ENCODE measurements at places on chromosomes 7 and 10. TPM values are rescaled to one million over a fixed set of nuclear protein-coding genes. Genes with fewer than 3 reads are reported as not detected.

GRCh38 chr7:28808796-28809533, 149.2 kb downstream of the TRIL start:
- no peak for DNase-seq

Gene TLX1
- not detected for total RNA-seq

Gene STEAP4
- total RNA-seq: not detected

Gene KCNH2
- total RNA-seq: 4.0 TPM

Gene NXPH1
- total RNA-seq: not detected

DNA sequence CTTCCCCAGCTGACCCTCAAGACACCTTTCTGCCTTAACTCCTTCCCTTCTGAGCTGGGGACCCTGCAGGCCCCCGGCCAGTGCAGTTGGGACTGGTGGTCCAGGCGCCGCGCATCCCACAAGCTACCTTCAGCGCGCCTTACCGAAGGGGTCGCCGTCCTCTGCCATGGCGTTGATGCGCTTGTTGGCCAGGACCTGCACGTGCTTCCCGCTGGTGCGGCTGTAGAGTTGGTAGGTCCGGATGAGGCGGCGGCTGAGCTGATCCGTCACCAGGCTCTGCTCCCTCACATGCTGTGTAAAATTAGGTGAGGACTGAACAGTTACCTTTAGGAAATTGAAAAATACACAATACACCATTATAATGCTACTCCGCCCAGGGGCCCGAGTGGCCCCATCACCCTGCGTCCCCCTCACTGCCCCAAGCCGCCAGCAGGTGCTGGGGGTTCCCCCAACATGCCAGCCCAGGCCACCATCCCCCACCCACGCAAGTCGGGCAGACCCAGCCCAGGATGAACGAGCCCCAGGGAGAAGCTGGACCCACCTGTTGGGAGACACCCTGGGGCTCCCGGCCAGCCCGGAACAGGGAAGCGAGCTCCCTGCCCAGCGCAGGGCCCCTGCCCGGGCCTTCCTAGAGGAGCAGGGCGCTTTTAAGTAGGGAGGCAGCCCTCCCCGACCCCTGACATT, 1.2 kb downstream of the FGF8 start:
- DNase-seq: no peak

Gene LDB3
- 0.34 TPM for total RNA-seq

DNA sequence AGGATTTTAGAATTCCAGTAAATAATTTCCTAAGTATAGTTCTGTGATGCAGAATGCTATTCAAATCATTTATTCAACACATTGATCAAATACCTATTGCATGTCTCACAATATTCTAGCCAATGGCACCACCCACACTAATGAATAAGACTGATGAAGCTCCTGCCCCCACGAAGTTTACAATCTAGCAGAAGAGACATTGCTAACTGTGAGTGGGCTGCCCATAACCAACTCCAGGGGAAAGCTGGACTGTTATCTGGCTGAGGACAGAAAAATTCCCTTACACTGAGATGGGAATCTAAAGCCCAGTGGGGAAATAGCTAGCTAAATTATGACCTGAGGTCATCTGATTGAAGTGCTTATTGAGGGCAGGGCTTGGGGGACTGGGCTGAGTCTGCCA, 128.8 kb upstream of the LYZL2 start:
- DNase-seq: no peak

GRCh38 chr7:13518738-13519137, 470.7 kb downstream of the ETV1 start:
- DNase-seq: no peak

DNA sequence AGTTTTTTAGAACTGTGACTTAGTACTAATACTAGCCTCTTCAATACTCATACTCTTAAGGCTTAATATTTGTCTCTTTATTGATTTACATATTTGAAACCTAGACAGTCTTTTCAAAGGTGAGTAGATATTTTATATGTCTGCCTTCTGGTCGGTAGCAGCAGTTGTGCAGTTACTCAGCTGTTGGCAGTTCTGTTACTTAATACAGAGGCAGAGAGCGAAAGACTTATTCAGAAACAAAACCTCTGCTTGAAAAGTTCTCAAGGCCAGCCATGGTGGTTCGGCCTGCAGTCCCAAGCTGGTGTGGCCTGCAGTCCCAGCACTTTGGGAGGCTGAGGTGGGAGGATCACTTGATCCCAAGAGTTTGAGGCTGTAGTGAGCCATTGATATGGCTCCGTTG, 84.2 kb downstream of the AUTS2 start:
- no peak for DNase-seq

- no peak for DNase-seq
These were observed 13.6 kb downstream of the GPRIN2 start for GRCh38 chr10:46542567-46543465.

- DNase-seq: no peak
These were observed 47.8 kb upstream of the ORC5 start for GRCh38 chr7:104255616-104256015.

DNA sequence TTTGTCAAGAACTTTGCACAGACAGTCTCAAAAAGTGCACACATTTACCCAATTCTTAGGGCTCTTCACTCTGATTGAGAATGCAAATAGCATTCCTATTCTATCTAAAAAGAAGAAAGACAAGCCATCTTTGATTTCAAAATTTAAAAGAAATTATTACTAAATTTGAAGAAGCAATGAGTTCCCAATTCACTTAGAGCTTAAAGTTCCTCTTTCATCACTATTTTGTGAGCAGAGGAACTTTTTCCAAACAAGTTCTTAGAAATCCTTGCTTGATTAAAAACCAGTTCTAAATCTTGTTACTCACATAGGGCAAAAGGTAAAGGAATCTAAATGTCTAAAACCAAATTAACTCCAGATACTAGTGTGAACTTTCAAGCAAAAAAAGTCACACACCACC, 56.4 kb downstream of the TBXAS1 start:
- DNase-seq: no peak

DNA sequence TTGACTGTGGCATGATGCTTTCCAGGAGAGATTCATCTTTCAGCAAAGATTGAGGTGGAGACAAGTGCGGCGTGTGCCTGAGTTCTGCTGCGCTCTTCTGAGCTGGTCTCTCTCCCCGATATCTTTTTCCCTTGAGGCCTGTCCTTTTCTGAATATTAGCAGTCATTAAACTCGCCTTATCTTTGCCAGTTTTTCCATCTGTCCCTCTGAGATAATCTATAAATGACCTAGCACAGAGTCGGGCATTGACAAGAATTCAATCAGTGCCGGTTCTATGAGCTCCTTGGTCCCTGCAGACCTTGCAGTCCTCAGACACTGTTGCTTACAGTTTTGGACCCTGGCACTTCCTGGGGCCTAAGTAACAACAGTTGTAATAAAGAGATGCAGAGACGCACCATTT, 89.7 kb upstream of the IKZF1 start:
- DNase-seq: no peak

Gene KNDC1
- not detected for total RNA-seq

- no peak for DNase-seq
These were observed 1190.3 kb upstream of the C7orf33 start for GRCh38 chr7:147400221-147400689.

GRCh38 chr10:34200355-34200901, 614.7 kb downstream of the PARD3 start:
- DNase-seq: no peak

- DNase-seq: no peak
These were observed 73.1 kb downstream of the HTR7 start for GRCh38 chr10:90784771-90785170.

DNA sequence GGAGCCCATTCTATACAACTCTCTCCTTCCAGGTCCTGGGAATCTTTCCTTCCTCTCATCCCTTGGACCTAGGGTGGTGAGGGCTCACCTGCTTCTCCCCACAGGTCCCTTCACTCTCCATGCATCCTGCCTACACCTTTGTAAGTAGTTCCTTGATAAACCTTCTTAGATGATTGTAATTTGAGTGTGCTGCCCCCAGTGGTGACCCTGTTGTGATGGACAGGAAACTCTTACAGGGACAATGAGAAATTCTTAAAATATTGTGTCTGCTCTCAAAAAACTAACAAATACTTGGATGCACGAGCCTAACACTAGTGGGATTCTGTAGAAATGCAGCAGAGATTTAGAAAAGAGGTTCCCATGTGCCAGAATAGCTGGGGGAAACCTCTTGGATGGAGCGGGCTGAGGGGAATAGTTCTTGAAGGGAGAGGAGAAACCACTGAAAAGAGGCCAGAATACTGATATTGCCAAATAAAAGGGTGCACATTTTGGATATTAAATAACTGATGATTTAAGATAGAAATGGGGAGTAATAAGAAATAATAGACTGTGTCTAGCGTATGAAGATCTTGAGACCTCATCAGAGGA, 6.7 kb upstream of the PAXIP1 start:
- peak; percentile 25 for DNase-seq

DNA sequence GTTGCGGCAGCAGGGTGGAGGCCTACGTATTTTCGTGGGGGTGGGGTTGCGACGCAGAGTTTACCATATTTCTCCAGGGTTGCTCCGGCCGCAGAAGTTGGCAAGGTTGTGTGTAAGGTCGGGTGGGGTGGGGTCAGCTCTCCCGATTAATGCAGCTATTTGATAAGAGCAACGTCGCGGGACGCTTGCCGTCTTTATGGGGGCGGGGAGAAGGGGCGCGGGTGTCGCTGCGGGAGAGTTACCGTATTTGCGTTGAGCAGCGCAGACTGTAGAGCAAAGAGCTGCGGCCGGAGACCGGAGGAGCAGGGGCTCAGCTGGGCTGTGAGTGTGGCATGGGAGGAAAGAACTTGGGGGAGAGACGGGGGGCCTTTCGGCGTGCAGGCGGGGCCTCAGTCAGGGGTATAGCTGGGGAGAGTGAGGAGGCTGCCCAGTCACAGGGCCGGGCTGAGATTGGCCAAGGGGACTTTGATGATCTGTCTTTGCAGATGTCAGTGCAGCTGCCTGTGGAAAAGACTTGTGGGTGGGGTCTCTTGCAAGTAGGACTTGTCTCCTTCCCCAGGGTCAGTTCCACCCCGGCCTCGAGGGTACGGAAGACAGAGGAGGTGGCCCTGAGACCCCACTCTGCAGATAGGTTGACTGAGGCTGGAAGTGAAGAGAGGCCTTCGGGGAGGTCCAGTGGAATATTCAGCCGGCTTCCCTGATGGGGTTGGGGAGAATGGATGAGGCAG, 26.6 kb downstream of the ZNF775 start:
- DNase-seq: no peak

GRCh38 chr10:30413996-30414576, 19.9 kb upstream of the MAP3K8 start:
- peak; percentile 80 for DNase-seq

DNA sequence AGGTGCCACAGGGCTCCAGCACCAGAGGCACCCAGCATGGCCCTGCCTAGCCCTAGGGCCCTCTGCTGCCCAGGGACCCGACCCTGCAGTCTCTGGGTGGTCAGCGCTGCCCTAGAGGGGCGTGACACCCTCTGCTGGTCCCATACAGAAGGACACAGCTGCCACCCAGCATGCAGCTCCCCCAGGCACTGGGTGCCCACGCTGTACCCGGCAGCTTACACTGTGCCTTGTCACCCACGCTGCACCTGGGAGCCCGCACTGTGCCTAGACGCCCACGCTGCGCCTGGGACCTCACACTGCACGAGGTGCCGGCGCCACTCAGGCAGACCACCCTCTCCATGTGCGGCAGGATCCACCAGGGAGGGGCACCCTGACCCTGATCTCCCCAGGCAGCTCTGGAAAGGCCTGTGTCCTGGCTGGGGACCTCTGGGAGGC, 55.2 kb downstream of the PWWP2B start:
- DNase-seq: no peak

Gene ZKSCAN1
- 69.5 TPM for total RNA-seq

Gene GPR85
- not detected for total RNA-seq

Gene CNPY1
- total RNA-seq: not detected

Gene EIF5AL1
- 2.7 TPM for total RNA-seq

- DNase-seq: no peak
These were observed 11.1 kb downstream of the OR2A14 start for GRCh38 chr7:144134116-144134515.

DNA sequence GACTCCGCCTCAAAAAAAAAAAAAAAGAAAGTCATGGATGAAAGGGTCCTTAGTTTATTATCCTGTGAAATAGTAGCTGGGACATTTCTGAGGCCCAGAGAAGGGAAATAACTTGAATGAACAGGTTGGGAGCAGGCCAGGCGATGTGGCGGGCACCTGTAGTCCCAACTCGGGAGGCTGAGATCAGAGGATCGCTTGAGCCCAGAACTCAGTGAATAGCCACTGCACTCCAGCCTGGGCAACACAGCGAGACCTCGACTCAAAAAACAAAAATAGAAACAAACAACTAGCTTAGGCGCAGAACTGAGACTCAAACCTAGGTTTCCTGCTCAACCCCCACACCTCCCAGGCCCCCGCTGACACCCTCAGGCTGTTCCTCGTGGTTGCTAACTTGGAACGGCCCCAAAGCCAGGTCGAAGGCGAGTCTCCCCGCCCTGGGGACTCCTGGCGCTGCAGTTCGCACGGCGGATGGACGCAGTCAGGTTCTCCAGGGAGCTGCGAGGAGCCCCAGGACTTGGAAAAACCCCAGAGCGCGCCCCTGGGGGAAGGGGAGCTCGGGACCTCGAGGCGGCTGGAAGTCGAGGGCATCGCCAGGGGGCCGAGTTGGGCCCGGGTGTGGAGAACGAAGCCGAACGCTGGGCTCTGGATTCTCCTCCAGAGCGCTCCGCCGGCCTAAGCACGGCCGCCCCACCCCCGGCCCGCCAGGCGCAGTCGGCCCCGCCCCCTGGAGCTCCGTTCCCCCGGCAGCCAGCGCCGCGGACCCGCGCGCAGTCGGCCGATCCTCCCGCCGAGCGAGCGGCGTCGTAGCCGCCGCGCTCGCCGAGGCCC, at the start of gene STOX1:
Gene STOX1 (plus strand): TSS at position 768 of the 828 bp plus-strand sequence. CDS start 93 bp downstream, outside the sequence.
- DNase-seq: peak; percentile 83

GRCh38 chr7:41760293-41760692, 57.4 kb upstream of the INHBA start:
- peak; percentile 37 for DNase-seq

DNA sequence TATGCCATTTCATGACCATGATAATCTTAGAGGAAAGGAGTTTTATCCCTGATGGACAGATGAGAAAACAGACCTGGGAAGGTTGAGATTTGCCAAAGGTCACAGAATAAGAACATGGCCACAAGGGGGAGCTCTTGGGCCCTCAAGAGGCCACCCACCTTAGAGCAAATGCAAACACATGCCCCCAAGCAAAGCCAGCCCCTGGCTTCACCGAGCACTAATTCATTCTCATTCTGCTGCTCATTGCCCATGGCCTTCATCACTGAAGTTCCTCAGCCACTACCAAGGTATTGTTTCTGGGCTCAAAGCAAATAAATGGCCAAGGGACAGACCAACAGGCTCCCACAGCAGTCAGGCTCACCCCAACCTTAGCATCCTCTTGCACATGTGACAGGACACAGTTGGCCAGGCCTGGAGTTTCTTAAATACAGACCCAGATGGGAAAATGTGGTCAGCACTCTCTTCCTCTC, 44.2 kb downstream of the PDLIM1 start:
- DNase-seq: peak; percentile 68

DNA sequence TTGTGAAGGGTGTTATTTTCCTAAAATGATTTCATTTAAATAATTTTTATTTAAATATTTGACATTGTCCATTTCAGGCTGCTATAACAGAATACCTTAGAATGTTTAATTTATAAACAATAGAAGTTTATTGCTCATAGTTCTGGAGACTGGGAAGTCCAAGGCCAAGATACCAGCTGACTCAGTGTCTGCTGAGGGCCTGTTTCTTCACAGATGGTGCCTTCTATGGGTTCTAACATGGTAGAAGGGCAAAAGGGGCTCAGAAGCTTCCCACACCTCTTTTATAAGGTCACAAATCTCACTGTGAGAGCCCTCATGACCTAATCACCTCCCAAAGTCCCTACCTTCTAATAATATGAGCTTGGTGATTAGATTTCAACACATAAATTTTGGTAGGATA, 50.7 kb downstream of the MTURN start:
- DNase-seq: no peak

Gene SFTPA1
- total RNA-seq: not detected

GRCh38 chr7:18895456-18895855, 222.0 kb downstream of the TWIST1 start:
- peak; percentile 43 for DNase-seq

Gene C10orf53
- not detected for total RNA-seq
